Urothelium cell line (cell line): ENCODE measurements at places on chromosomes 13 and 19.

DNA sequence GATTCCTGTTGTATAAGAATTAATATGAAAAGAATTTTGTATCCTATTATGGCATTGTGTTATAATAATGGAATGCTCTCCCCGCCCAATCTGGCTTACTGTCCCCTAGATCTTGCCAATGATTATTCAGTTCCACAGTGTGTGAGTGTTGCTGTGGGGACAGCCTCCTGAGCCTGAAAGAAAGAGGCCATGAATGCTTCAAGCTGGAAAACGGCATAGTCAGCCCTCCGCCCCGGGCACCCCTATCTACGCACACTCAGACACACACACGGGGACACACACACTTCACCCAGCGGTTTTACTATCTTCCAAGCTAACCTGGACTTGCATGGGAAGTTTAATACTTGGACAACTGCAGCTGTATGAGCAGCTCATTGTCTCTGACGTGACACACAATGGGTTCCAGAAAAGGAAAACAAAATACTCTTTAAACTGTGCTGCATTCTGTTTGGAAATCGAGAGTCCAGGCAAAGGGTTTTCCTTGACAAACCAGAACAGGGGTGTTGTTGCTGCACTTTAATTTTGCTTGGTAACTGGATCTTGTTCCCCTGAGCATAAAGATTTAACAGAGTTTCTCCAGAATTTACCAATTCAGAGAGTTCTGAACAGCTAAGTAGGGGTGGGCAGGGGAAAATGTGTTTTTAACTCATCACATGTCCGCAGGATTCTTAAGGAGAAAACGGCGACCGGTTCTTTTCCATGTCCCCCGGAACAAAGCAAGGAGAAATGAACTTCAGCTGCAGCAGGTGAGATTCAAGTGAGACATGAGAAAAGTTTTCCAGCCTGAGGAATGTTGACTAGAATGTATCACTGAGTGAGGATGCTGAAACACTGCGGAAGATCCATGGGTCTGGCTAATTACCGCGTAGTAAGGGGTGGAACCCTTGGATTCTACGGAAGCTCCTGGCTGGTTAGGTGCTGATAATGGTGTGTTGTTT is 472.9 kb downstream of the FOXO1 start:
- DNase-seq = no peak

DNA sequence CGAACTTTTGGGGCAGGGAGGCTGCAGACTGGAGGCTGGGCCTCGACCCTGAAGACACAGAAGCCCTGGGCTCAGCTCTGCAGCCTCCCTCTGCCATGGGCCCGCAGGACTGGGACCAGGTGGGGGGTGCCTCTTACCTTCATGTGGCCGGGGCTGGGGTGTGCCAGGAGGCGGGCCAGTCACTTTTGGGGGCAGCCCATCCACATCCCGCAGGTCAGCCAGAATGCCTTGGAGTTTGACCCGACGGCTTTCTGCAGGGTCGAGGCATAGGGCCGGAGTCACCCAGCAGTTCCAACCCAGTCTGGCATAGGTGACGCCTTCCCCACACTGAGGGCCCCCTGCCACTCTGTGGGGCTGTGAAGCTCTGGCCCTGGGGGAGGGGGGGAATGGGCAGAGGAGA is 10.8 kb upstream of the PRKD2 start:
- DNase-seq = no peak

DNA sequence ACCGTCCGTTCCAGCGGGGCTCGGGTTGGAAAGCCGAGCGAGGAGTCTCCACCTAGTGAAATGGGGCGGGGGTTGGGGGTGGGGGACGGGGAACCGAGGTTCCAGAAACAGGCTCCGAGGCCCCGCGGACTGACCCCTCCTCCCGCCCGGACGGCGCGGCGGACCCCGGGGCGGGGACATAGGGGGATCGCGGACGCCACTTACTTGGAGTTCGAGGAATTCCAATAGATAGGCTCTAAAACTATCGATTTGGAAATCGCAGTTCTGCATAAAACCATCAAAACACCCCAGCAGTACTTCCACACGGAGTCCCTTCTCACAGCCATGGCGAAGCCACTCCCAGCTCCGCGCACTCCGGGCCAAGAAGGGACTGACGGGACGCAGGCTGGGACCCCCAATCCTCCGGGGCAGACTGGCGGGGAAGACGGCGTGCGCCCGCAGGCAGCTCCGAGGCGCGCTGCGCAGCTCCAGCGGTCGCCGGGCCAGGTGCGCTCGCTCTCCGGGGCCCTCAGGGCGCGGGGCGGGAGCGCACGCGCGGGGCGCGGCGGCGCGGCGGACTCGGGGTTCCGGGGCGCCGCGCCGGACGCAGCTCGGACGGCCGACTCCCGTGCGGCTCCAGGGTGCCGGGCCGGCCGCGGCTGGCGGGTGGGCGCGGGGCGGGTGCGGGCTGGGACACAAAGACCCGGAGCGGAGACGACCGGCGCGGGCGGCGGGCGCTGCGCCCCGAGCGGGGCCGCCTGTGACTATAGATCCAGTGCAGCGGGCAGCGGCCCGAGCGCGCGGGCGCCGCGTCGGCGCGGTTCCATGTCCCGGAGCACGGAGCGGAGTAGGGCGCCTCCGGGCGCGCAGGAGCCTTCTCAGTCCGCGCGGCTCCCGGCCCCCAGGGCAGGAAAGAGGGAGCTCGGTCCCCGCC is 567 bp downstream of the EFNB2 start:
- DNase-seq = no peak

DNA sequence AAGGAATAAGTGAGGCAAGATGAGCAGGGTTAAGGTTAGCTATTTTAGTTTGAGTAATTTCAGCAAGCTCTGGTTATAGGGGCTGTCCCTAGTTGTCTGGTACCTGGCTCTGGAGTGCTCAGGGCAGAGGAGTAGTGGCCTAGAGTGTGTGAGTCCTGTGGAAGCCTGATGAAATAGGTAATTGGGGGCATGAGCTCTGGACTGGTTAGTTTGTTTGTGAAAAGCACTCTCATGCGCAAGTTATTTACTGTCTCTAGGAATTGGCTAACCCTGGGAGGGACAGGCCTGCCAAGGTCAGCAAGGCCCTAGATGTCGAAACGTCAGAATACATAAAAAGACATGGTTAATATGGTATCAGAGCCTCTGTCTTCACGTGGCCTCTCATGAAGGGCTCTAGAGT is 900.1 kb downstream of the PCDH17 start:
- DNase-seq = no peak

DNA sequence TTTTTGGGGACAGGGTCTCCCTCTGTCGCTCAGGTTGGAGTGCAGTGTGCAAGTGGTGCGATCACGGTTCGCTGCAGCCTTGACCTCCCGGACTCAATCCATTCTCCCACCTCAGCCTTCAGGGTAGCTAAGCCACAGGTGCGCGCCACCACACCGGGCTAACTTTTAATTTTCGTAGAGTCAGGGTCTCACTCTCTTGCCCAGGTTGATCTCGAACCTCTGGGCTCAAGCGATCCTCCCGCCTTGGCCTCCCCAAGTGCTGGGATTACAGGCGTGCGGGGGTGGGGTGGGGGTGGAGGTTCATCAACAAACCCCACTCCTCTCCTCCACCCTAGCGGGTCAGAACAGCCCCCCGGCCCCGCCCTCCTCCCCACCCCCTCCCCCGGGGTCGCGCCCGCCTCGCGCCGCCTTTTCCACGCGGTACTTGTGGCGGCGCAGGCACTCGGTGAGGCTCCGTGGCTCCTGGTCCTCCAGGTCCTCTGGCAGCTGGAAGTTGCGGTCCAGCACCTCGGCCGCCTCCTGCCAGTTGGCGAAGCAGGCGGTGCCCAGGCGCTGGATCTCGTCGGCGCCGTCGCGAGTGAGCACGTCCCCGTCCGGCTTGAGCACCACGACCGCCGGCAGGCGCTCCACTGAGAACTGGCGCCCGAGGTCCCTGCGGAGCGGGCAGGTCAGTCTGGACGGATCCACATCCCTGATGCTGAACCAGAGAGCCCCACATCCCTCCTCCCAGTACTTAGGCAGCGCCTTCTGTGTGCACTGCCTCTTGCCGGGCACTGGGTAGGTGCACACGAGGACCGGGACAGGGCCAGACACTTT is 5.2 kb downstream of the NXNL1 start:
- no peak for DNase-seq

GRCh38 chr19:13909430-13909829 is 3.4 kb downstream of the CC2D1A start:
- no peak for DNase-seq
